SK-N-SH (cell line): ENCODE measurements at places on chromosomes 5 and 9.

DNA sequence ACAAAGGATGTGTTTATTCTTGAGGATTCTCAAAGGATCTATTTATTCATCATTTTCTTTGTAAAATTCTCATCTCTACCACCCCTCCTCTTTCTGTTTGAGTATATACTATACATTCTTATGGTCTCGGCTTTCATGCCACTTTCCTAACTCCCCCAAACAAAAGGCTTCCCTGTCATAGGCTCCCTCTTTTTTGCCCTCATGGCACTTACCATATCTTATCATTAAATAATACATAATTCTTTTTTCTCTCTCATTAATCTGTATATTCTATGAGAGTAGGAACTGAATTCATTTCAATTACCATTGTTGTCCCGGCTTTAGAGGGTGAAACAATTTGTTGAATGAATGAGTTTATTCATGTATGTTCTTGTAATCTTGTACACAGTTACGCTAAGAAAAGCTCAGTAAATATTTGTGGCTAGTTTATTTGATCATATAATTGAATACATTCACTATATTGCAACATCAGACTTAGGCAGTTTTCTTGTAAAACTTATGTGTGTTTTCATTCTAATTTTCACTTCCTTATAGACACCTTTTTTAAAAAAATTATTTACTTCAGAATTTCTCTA lies 254.6 kb downstream of the EDIL3 start:
- no peak for DNase-seq

GRCh38 chr9:2628919-2629318 lies 7.3 kb downstream of the VLDLR start:
- no peak for DNase-seq

GRCh38 chr9:89751079-89751825 lies 146.4 kb downstream of the GADD45G start:
- DNase-seq: no peak

DNA sequence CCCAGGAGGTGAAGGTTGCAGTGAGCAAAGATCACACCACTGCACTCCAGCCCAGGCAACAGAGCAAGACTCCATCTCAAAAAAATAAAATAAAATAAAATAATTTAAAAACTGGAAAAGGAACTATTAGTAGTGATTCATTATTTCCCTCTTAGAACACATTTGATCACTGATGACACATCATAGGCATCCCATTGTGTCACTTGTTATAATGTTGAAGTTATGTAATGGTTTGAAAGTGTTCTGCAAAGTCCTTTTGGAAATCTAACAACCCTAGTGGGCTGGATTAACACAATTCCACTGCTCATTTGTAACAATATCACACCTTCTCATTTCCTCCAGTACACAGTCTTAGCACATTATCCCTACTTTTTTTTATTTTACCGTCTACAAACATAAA lies 81.8 kb upstream of the LMNB1 start:
- no peak for DNase-seq

DNA sequence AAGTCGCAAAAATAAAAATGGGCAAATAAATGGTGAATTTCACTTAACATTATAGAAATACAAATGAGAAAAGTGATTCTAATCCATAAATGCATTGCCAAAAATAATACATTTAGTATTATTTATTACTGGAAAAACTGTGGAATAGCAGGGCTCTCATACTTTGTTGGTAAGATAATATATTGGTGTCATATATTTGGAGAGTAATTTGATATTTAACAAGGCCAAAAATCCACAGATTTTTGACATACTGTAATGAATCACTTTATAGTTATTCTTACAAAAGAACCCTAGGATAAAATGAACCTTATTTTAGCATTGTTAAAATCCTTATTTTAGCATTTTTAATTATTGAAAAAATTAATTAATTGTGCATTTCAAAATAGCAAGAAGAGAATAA lies 397.2 kb upstream of the DAB2 start:
- DNase-seq: no peak

DNA sequence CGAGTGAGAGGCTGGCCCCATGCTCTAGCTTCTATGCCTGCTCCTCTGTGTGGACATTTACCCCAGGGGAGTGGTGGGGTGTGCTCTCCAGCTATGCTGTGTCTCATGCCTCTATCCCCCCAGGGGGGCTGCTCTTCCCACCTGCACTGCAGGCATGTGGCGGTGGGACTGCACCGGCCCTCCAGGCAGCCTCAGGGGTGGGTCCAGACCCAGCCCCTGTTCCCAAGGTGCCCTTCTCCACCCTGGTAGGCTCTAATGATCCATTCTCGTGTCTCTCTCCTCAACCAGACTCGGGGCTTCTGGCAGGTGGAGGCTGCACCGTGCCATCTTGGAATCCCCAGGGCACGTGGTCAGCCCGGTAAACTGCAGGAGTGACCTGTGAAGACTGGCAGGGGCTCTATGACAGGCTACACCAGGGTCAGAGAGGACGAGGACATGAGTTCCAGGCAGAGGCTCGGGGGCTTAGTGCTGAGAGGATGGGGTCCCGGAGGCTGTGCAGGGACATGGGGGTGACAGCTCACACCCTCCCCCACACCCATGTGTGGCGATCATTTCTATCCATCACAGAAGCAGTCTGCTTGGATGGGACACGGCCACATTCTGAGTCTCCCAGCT lies 22.7 kb upstream of the COL5A1 start:
- no peak for DNase-seq

GRCh38 chr5:76427206-76428140 lies 24.4 kb downstream of the IQGAP2 start:
- no peak for DNase-seq

DNA sequence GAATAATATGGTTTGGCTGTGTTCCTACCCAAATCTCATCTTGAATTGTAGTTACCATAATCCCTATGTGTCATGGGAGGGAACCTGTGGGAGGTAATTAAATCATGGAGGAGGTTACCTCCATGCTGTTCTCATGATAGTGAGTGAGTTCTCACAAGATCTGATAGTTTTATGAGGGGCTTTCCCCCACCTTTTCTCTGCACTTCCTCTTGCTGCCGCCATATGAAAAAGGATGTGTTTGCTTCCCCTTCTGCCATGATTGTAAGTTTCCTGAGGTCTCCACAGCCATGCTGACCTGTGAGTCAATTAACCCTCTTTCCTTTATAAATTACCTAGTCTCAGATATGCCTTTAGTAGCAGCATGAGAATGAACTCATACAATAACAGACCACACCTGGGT lies 63.7 kb upstream of the PRR16 start:
- no peak for DNase-seq

GRCh38 chr9:26604076-26604662 lies 288.4 kb downstream of the CAAP1 start:
- no peak for DNase-seq
